ENCODE measurements at places on chromosomes 13 and 19.

- DNase-seq: no peak
Observed at GRCh38 chr19:34487651-34488051, 6.1 kb downstream of the WTIP start.

GRCh38 chr13:23588666-23589065 lies 18.5 kb downstream of the TNFRSF19 start:
- no peak for DNase-seq

GRCh38 chr13:50779443-50780200 lies 63.9 kb downstream of the DLEU7 start:
- no peak for DNase-seq

DNA sequence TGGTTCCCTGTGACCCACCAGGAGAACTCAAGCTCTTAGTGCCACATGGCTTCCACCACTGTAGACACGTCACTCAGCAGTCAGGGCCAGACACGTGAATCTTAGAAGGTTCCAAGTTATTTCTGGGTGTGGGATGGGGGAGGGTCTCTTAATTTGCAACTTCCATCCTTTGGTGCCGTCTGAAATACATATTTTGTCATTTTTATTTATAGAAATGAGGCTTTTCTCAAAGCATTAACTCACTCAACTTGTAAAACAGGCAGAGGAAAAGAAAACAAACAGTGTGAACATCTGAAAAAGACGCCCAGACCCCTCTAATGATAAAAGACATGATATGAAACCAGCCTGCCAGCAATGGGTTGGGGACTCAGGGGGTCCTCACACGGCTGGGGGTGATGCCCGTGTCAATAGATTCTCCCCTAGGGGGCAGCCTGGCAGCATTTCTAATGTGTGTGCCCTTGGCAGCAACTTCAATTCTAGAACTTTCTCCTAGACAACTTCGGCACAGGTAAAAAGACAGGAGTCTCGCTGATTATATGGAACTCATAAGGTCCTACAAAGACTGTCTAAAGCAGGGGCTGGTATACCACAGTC lies 15.4 kb downstream of the PIP5K1C start:
- DNase-seq: no peak

GRCh38 chr19:16095071-16095571 lies 16.6 kb upstream of the RAB8A start:
- no peak for DNase-seq

Data from renal pelvis (tissue), 12 donors.